ENCODE measurements at places on chromosomes 1 and 21.
A peak's percentile ranks its signal among the peaks of the same experiment; 100 is the strongest.

DNA sequence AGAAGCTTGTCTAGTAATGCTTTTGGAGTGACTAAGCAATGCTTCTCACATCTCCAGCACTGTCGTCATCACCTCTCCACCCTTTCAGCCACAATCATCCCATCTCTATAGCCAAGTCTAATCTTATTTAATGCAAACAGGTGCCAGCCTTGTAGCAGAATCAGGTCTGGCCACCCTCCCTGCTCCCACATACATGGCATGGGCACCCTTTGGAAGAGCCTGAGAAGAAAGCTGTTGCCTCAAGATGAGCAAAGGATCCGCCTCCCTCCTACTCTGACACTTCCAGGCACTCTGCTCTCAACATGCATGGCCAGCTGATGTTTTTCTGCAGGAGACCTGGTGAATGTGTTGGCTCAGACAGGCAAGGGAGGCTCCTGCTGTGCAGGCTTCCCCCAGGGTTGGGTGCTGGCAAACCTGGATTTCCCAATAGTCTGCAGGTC lies 113.1 kb upstream of the GRIK3 start:
- no peak for DNase-seq

DNA sequence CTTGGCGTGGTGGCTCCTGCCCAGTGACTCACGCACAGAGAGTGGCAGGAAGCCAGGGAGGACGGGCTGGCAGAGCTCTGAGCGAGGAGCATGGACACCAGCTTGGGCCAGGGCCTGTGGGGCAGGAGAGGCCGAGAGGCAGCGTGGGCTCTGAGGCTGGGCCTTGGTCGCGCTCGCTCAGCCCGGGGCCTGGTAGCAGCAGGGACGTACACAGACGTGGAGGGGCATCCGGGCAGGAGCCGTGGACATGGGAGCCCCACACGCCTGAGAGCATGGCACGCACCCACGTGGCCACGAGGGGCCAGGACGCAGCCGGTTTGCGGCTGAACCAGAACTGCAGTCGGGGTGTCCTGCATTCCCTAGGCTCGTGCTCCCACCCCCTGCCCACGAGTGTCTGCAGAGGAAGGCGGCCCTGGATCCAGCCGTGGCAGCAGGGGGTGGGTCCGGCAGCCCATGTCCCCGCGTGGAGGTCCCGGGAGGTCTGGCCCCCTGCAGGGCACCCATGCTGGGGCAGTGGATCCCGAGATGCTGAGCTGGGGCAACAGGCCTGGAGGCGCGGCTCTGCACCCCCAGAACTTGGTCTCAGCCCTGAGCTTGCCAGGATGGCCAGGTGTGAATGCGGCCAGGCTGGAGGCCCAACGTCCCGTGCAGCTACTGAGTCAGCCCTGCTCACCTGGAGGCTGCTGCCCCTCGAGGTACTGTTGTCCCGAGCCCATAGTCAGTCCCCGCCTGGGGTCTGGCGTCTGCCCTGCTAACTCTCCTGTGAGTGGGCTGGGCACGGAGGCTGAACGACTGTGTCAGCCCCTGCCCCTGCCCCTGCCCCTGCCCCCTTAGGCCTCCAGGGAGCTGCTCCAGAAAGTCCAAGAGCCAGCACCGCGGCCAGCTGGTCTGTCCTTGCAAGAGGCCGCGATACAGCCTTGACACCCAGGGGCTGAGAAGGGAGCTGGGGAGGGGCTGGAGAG lies 61.6 kb downstream of the SLX9 start:
- DNase-seq, result no peak

DNA sequence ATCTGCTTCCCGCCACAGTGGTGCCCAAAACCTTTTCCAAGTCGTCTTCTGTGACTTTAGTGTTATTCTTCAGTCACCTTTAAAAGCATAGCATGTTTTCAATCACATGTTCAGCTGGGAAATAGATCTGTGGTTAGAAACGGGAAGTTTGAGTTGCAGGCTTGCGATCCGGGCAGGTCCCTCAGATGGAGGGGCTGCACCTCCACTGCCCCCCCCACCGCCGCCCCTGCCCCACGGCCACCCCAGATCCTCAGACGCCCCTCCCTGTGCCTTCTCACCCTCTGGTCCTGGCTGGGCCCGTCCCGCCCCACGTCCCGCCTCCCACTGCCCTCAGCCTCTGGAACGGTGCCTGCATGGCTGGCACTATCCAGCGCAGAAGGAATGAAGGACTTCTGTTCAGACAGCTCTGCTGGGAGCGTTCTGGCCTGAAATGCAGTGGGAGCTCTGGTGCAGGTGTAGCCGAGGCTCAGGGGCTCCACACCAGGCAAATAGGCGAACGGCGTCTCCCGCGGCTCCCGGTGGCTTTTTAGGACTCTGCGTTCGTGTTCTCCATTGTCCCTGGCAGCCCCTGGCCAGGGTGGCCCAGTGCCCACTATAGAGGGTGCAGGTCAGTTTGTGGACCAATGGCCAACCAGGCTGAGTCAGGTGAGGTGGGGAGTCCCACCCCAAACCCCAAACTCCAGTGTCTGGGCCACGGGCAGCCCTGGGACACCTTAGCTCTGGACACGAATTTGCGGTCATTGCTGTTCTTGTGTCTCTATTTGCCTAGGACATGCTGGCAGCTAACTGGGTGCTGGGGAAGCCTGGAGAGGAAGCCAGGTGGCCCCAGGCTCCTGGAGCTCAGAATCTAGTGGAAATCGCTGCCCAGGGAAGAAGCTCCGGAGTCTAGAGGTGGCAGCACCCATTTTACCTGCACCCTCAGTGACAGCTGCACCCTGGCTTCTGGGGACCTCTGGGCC lies 67.1 kb downstream of the FAAP20 start:
- peak; percentile 75 for DNase-seq

- no peak for DNase-seq
Observed at GRCh38 chr21:41141031-41141457, 26.9 kb upstream of the BACE2 start.

DNA sequence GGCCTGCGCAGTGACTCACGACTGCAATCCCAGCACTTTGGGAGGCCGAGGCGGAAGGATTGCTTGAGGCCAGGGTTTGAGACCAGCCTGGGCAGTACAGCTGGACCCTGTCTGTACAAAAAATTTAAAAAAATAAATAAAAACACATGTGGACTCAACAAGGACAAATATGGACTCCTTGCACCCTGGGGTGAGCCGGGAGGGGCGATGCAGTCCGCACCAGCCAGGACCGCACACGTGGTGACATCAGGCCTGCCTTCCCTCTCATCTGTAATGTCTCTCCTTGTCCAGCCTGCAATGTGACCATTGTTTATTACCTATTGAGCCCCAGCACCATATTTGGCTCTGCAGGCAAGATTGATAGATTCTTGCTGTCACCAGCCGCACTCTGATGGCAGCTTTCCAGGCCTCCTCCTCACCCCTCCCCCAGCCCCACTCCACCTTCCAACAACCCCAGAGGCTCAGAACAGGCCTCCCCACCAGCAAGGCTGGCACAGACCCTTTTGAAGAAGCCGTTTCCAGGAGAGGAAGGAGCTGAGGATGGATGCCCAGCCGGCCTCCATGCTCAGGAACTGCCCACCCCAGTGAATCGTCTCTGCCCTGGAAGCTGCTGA lies 55.2 kb downstream of the IRF2BP2 start:
- no peak for DNase-seq

DNA sequence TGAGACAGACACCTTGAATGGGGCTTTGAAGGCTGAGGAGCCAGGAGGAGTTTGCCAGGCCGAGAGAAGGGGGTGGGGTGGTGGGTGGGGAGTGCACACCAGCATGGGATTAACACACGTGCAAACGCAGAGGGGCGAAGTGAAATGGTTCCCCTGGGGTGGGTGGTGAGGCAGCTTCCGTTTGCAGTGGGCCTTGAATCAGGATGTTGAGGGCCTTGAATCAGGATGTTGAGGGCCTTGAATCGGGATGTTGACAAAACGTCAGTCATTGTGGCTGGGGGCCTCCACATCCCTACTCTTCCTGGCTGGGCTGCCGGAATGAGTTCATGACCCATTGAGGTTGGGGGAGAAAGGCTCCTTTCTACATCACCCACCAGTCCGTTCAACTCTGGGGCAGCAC lies 16.6 kb downstream of the LDLRAP1 start:
- no peak for DNase-seq

GRCh38 chr1:172827301-172827700 lies 168.4 kb downstream of the FASLG start:
- DNase-seq, result no peak

- DNase-seq, result no peak
Observed at GRCh38 chr1:228872080-228872479, 136.8 kb downstream of the RHOU start.

DNA sequence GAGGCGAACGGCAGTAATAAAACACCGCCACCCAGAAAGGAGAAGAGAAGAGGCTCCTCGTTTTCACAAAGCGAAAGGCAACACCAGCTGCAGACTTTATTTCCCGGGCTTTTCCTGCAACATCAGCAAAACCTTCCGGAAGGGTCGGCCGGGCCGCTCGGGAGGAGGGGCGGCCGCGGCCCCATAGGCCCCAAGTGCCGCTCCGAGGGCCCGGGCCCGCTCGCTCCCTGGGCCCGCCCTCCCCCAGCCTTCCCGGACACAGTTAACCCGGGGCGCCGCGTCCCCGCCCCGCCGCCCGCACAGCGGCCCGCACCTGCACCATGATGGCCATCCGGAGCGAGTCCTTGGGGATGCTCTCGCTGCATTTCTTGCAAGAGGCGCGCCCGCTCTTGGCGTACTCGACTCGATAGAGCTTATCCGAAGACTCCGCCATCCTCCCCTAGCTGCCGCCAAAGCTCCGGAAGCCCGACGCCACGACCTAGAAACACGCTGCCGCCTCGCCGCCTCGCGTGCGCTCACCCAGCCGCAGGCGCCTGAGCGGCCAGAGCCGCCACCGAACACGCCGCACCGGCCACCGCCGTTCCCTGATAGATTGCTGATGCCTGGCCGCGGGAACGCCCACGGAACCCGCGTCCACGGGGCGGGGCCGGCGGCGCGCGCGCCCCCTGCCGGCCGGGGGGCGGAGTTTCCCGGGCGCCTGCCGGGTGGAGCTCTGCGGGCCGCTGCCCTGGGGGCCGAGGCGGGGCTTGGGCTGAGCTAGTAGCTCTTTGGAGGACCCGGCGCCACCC lies at the start of gene PARP1:
Gene PARP1 (minus strand): TSS at position 597 of the 788 bp plus-strand sequence. CDS start 164 bp downstream, at position 433.
- DNase-seq, result peak; percentile 94

DNA sequence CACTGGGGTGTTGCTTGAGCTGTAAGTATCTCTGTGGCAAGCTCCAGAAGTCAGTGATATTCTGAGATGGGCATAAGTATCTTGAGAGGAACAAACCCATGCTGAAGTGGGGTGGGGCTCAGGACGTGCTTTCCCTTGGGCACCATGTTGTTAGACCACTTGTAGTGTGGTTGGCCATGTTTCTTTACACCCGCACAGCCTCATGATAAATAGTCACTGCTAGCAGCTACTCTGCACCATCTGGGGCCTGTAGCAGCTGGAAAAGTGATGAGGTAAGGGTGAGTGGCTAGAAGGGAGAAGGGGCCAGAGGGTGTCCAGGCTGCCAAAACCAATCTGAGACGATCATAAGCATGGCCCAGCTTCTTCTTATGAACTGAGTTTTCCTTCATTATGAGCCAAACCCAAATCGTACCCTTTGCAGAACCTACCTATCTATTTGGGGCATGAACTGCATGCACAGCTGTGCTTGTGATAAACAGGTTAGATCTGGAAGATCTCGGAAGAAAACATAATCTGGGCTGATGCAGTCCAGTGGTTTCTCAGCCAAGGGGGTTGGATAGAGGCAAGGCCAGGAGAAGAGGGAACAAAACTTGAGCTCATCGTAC lies 91.9 kb upstream of the IRF2BP2 start:
- DNase-seq, result no peak

GRCh38 chr1:175377394-175377793 lies 184.8 kb upstream of the KIAA0040 start:
- no peak for DNase-seq

DNA sequence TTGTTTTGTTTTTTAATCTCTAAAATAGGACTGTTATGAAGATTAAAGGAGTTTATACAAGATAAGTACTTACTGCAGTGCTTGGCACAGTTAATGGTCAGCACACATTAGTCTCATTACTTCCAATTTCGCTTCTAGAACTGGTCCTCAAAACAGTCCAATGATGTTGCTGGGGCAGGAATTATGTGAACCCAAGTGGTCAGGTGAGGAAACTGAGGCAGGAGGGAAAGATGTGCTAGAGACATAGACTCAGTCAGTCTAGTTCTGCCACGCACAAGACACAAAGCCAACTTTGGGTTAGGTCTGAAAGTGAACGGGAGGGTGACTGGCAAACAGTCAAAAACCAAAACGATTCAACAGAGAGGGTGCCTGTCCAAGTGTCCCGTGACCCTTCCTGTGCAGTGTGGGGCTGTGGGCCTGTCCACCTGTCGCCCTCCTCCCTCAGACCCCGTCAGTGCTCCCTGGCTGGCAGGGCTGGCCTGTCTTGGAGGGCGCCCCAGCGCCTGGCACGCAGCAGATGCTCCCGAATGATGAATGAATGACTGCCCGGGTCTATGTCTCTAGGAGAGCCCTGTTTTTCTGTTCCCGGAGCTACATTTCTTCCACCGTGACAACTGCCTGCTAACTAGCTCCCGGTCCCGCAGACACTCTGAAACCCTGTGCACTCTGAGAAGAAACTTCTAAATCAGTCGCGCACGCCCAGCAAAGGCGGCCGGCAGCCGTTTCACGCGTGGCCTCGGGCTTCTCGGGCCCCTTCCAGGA lies 2.4 kb downstream of the LRP8 start:
- no peak for DNase-seq

Data from B cell (primary cell).